ENCODE measurements at places on chromosomes 3 and 15.

DNA sequence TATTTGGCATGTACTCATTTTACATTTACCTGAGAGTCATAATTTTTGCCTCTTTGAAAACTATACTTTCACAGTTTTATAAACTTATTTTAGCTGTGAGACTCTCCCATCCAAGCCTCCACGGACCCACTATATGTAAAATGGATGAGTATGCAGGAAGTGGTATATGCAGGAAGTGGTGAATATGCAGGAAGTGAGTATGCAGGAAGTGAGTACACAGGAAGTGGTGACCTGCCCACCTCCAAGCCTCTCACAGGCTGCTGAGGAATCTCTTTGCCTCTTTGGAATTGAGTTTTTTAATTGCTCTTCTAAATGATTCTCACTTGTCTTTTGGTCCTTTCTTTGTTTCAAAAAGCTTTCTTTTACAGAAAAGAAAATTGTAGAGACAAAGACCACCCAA lies 85.2 kb downstream of the KBTBD8 start:
- DNase-seq: peak; percentile 18

DNA sequence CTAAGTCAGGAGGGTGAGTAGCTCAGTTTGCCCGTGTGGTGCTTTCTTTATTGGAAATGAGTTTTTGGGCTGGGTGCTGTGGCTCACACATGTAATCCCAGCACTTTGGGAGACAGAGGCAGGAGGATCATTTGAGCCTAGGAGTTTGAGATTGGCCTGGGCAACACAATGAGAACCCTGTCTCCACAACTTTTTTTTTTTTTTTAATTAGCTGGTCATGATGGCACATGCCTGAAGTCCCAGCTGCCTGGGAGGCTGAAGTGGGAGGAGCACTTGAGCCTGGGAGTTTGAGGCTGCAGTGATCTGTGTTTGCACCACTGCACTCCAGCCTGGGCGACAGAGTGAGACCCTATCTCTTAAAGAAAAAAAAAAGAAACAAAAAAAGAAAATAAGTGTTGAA lies 174.9 kb downstream of the NSMCE3 start:
- no peak for DNase-seq

- DNase-seq: no peak
Observed at GRCh38 chr3:185317674-185318073, 45.3 kb upstream of the MAP3K13 start.

DNA sequence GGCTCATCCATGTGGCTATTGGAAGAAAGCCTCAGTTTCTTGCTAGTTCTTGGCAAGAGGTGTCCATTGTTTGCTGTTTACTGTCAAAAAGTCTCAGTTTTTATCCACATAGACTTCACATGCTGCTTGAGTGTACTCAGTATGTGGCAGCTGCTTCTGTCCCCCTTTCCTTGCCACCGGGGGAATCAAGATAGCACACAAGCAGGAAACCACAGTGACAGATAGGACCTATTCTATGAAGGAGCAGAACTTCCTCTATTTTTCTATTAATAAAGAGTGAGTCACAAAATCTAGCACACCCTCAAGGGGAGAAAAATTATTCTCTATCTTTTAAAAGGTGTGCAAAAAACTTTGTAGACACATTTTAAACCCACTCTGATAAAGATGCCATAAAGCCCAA lies 121.4 kb upstream of the GMNC start:
- no peak for DNase-seq

GRCh38 chr3:114418724-114419543 lies 125.1 kb downstream of the TIGIT start:
- no peak for DNase-seq

DNA sequence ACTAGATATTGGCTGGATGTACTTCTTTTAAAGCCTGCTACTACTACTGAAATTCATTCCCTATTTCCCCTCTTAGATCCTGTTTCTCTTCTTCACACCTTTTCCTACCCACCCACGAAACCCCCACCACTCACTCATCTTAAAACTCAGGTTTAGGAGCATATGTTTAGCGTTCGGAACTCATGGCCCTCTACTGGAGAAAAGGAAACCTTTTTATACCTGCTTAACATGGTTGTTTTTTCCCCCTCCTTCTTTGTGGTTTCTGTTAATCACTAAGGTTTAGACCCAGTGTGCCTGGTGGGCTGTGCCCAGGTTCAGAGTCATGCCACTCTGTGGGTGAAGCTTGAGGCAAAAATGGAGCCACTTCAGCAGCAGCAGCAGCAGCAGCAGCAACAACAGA lies 2.6 kb downstream of the ARID3B start:
- peak; percentile 29 for DNase-seq

- no peak for DNase-seq
Observed at GRCh38 chr3:155317211-155317610, 23.7 kb upstream of the STRIT1 start.

DNA sequence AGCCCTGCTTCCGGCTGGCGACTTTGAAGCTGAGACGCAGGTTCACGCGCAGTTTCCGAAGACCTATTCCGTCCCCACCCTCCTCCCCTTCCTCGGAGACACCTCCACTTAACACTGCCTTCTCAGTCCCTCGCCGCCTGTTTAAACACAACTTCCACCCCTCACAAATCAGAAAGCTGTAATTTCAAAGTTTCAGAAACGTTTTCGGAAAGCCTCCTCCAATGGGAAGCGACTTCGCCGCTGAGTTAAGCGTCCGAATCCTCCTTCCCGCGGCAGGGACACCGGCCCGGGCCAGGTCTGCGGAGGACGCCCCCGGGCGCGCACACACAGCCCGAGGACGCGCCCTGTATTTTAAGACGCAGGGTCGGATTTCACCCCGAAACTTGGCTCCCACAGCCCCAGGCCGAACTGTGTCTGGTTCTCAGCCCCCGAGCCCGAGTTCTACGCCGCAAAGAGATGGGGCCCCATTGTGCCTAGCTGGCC lies 559 bp upstream of the LRRN1 start:
- DNase-seq: peak; percentile 47

DNA sequence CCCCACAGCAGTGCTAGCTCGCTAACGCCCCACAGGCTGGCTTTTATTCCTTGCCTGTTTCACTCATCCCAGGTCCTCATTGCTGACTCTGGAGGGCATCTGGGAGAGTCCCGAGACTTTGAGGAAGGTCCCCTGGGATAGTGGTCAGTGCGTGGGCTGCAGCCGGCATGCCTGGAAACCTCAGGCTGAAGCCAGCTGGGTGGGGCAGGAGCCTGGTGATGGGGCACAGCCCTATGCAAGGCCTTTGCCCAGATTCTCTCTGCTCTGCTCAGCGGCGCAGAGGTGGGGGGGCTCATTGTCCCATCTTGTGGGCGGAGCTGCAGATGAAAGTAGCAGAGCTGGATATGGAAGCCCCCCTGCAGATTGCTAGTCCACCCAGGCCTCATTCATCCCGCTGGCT lies 55.7 kb upstream of the SMAD6 start:
- DNase-seq: no peak

- no peak for DNase-seq
Observed at GRCh38 chr3:18334837-18335601, 90.1 kb downstream of the SATB1 start.

- DNase-seq: no peak
Observed at GRCh38 chr15:85518979-85519761, 138.8 kb downstream of the AKAP13 start.

- no peak for DNase-seq
Observed at GRCh38 chr15:70597056-70597603, 166.2 kb downstream of the UACA start.

- DNase-seq: no peak
Observed at GRCh38 chr3:52202384-52203077, 4.6 kb downstream of the ALAS1 start.

DNA sequence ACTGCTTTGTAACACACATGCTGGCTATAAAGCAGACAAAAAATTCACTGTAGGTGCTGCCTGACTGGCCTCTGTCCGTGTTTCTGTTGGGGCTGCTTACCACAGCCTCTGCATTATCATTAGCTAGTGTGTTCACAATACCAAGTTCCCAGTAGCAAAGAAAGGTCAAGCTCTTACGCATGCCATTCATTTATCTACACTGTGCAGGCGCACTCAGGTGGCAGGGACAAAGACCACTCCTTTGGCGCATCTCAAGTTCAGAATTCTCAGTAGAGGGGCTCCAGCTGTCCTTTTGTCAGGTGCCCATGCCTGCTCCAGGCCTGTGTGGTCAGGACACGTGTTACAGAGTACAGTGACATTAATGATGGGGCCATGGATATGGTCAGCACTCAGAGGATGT lies 22.3 kb downstream of the MLH1 start:
- DNase-seq: no peak

GRCh38 chr3:115113367-115113766 lies 33.7 kb downstream of the ZBTB20 start:
- no peak for DNase-seq

- no peak for DNase-seq
Observed at GRCh38 chr15:75655931-75656330, 8.2 kb downstream of the SNX33 start.

DNA sequence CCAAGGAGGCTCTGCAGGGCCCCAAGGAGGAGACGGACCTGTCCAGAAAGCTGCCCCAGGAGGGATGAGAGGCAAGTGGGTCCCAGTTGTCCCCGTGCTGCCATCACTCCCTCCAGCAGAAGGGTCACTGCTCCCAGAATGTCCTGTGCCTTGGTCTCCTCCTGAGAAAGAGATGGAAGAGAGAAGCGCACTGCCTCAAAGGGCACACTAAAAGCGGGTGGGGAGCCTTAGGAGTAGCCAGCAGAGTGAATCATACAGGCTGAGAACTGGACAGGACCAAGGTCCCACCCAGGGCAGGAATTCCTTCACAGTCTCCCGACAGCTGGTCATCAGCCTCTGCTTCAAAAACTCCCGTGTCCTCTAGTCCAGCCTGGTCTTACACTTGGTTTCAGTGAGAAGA lies 4.6 kb downstream of the THPO start:
- DNase-seq: no peak

DNA sequence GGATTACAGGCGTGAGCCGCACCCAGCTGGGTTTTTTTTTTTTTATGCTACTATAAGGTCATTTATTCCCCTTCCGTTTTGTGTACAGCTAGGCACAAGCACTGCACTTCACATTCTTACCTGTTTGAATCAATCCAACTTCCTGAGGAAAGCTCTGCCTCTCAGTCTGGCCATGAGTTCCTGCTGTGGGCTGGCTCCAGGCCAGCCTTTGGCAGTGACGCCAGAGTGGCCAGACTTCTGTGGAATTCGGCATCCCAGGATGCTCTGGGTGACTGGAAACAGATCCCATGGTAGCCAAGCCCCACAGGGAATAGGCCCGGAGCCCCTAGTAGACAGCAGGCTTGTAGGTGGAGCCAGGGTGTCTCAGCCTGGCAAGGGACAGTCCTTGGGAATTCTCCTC lies 21.5 kb upstream of the TIMP4 start:
- DNase-seq: no peak

DNA sequence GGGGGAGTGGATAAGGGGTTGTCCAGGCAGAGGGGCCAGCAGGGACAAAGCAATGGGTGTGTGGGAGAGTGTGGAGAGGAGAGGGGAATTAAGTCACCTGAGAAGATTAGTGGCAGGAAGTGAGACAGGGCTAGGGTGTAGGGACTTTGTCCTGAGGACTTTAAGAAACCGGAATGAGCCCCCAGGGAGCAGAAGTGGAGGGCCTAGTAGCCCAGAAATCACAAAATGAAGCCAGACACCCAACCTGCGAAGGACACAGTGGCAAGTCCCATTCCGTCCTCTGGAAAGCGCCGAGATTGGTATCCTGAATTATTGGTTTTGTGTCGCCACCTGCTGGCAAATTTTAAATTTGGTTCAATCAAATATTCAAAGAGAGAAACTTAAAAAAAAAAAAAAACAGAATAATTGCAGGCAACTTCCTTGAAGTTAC lies 78.0 kb upstream of the SLC25A36 start:
- DNase-seq: peak; percentile 18

DNA sequence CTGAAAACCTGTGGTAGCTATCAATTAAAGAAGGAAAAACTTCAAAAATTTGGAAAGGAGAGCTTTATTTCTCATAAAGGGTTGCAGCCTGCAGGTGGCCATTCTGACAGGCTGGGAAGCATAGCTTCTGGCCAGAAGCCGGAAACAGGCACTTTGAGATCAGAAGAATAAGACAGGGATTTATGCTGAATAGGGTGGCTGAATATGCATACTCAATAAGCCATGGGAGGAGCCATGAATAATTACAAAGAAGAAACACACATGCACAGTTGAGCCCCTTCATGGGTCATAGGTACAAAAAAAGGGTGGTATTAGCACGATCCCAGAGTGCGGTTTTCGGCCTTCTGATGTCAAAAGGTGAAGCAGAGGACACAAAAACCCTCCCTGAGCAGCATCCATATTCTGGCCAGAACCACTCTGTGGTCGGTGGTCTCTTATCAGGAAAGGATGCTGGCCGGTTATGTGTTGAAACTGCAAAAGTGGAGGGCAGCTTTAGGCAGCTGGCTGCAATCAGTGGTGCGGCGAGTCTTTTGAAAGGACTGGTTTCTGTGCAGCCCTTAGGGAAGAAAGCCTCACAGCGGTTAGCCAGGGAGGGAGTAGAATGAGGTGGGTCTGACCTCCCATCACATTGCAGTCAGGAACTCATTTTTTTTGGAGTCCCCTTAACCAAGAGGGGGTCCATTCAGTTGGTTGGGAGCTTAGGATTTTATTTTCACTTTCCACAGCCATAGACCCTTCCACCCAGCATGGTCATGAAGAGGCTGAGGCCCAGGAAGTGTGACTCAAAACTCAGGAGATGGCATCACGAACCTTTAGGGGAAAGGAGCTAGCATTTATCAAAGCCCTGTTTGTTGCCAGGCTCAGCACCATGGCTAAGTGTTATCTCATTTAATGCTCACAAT lies 34.7 kb upstream of the CCDC174 start:
- DNase-seq: no peak

- DNase-seq: no peak
Observed at GRCh38 chr3:136142592-136142991, 53.5 kb downstream of the MSL2 start.

- no peak for DNase-seq
Observed at GRCh38 chr3:190605385-190605784, 91.5 kb downstream of the IL1RAP start.

DNA sequence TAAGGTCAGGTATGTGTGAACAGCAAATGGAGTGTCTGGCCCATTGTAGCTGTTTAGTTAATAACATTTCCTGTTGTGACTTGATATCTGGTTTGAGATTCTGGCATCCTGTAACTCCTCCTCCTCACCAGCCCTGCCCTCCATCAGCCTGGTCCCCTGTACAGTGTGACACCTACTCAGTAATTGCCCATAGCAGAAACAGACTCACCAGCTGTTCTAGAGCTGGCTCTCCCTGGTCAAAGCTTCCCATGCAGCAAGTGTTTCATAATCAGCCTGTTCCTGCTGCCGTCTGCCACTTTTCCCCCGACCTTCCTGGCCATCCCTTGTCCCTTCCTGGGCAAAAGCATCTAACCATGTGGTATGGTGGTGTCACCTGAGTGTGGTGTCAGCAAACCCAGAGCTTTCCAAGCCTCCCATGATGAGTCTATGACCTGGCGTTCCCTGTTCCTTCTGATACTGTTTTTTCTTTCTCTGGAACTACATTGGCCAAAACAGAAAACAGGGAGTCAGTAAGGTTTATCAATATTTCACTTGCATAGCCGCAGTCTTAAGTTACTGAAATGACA lies 55.4 kb downstream of the B3GALNT1 start:
- DNase-seq: no peak

All from activated CD8-positive, alpha-beta memory T cell treated with anti-CD3 and anti-CD28 coated beads, Interleukin-2, amount 50 U/mL, for 4 hours (primary cell).